Vagina (tissue), 2 donors: ENCODE measurements at places on chromosomes 7 and 10. TPM values are rescaled to one million over a fixed set of nuclear protein-coding genes. Genes with fewer than 3 reads are reported as not detected.

Gene NAT16
- total RNA-seq: not detected

Gene APBB1IP
- 7.4 TPM for total RNA-seq

GRCh38 chr10:26574783-26575182, 122.7 kb upstream of the PDSS1 start:
- DNase-seq: no peak

DNA sequence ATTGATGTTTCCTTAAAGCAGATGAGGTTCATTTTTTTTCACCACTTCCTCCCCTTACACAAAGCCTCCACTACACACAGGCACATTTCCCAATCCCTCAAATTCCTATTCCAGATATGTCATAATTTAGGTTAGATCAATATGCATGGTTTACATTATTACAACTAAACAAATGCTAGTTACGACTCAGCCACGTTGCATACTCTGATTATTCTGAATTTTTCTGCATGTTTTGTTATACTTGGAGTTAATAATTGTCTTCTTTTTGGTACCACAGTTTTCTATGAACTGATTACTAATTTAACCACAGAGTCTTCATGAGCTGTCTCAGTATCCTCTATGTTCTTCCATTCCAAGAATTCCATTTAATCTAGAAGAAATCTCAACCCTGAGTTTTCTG, 4.4 kb upstream of the BICC1 start:
- no peak for DNase-seq

DNA sequence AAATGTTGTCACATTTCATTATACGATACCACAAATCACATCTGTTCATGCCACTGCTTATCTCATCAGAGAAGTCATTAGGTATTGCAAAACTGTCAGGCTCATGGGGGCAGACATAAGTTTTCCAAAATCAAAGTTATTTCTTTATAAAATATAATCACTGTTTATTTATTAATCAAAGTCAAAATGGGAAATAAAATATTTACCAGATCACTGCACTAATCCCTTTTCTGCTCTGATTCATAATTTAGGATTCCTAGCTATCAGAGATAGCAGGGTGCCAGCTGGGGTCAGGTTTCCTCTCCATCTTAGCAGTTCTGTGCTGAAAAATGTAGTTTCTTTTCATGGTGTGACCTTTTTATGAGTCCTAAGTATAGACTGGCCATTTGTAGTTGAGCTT, 117.7 kb upstream of the LANCL2 start:
- no peak for DNase-seq
